ENCODE measurements at places on chromosomes 12 and 14. TPM values are rescaled to one million over a fixed set of nuclear protein-coding genes. Genes with fewer than 3 reads are reported as not detected.

CLBA1 gene
- total RNA-seq, result 22.3 TPM

MANSC1 gene
- 26.7 TPM for total RNA-seq

GRCh38 chr12:124486346-124486963, 81.0 kb downstream of the NCOR2 start:
- no peak for DNase-seq

- DNase-seq, result no peak
These were observed 189.2 kb upstream of the RASSF8 start for GRCh38 chr12:25769082-25769945.

GRCh38 chr14:91342206-91342760, 75.3 kb downstream of the CCDC88C start:
- no peak for DNase-seq

GRCh38 chr14:101627915-101628262, 66.6 kb downstream of the DIO3 start:
- DNase-seq, result no peak

DNA sequence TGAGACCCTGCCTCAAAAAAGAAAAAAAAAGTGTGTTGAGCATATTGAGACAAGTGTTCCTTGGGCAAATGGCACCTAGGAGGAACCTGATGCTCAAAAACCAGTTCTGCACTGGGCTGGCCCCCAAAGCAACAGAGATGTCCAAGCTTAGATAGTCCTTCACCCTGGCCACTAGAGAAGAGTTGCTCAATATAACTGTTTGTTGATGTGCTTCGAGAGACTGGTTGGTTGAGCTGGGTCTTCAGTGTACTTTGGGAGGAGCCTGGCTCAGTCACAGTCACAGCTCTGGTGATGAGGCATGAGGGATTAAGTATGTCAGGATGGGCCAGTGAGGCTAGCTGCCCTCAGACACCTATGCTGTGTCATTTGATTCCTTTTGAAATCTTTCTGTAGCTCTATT, 38.0 kb downstream of the SLC2A14 start:
- no peak for DNase-seq
